ENCODE measurements at places on chromosomes 1 and 21.

DNA sequence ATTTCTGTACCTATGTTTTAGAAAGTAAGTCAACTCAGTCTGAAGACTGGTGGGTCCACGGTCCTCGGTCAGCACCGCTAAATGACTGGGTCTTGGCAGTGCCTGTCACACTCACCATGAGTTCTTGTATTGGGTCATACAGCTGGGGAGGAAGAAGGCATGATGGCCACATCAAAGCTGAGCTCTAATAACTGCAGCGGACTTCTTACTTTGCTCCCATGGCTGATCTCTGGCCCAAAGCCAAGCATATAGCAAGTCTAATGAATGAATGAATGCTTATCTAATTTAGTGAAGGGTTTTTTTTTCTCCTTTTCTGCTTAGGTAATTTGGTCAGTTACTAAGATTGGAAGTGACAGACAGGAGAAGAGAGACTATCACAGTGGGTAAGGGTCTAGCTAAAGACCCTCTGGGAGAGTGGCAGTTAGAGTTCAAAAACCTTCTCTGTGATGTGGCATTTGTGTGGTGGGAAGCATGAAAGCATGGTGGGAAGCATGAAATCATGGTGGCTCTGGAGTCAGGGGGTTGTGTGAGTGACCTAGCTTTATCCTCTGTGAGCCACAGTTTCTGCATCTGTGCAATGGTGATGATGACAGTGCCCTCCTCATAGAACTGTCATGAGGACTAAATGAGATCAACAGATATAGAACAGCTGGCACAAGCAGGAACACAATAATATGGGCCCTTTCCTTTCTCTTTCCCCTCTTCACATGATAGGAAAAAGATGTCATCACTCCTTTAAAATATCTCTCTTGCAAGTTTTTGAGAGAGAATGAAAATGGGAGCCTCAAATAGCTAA, 78.9 kb upstream of the JAK1 start:
- DNase-seq = no peak

GRCh38 chr1:172581779-172582178, 48.8 kb downstream of the SUCO start:
- DNase-seq = no peak

DNA sequence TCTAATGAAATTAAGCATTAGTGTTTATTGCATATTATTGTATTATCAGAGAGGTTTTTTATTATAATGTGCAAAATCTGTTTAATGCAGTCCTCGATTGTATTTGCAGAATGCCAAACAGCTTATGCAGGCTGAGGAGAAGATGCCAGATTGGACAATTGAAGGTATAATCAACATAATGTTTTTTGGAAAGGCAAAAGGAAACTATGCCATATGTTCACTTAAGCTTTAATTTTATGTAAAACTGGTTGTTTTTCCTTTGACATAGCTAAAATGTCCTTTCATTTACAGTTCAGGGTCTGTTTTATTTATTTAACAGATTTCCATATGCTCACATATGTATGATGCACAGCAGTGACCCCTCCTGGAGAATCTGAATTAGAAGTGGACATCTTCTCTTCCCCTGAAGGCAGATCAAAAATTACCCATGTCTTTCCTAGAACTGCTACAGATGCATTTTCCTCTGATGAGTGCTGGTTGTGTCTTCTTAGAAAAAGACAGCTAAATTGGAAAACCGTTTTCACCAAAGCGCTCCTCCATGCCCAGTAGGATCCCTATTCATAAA, 143.5 kb upstream of the USH2A start:
- no peak for DNase-seq

GRCh38 chr21:7916329-7917303, 2604.8 kb upstream of the TPTE start:
- no peak for DNase-seq

- no peak for DNase-seq
These were observed 46.6 kb downstream of the VPS26C start for GRCh38 chr21:37220433-37220980.

DNA sequence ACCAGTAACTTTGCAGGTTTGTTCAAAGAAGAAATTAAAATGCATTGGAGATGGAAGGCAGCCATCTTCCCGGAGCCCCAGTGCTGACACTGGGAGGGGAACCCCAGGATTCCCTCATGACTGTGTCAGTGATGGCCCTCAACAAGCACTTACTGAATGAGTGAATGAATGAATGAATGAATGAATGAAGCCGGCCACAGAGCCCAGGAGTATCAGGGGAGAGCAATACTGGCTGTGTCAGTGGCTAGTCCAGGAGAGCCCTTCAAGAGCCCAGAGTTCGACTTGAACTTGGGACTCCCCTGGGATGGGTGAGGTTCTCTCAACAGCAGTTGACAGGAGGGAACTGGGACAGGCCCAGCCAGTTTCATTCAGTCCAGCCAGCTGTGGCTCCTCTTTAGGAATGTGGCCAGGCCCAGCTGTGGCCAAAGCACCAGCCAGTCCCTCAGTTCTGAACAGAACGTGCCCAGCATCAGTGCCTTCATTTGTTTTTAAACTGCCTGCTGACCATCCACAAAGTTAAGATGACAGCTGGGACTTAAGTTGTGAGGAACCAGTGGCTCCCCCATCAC, 9.2 kb upstream of the ERG start:
- no peak for DNase-seq

DNA sequence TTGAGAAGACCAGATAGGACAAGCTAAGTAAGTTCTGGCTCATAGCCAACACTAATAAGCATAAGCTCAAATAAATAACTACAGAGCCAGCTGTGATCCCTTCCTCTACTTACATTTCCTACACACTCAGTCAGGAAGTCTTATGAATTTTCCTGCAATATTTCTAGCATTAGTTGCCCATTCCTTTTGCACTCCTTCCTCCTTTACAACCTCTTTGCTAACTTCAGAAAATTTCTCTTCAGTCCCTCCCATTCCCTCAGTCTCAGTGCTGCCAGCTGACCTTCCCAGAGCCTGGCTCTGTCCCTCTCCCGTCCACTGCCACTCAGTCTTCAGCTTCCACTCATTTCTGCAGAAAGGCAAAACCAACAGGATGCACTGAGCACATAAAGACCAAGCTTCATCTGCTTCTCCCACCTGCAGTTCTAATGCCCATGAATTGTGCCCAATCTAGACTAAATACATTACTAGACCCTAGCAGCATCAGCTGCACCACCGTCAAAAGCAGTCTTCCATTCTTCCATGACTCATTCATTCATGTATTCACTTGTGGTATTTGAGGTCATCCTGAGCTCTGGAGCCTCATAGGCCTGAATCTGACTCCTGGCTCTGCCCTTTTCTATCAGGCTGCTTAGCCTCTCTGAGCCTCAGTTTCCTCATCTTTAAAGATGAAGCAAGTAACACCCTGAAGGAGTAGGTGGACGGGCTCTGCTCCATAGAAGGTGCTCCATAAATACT, 54.6 kb upstream of the SIPA1L2 start:
- DNase-seq = no peak

All from stimulated activated CD4-positive, alpha-beta T cell treated with anti-CD3 and anti-CD28 coated beads, Interleukin-12 subunit alpha, Interleukin-12 subunit beta, amount 100 ng/mL, for 48 hours (primary cell).